Endodermal cell (in vitro differentiated cells): ENCODE measurements at places on chromosomes 4 and X.

GRCh38 chr4:75745161-75745560 lies 20.8 kb downstream of the USO1 start:
- DNase-seq = no peak

- DNase-seq = no peak
These were observed 195.7 kb upstream of the CASK start for GRCh38 chrX:42119076-42119475.

- no peak for DNase-seq
These were observed 21.5 kb downstream of the ARSJ start for GRCh38 chr4:113957956-113958355.

- no peak for DNase-seq
These were observed 57.3 kb downstream of the SLC7A11 start for GRCh38 chr4:138184886-138185285.

DNA sequence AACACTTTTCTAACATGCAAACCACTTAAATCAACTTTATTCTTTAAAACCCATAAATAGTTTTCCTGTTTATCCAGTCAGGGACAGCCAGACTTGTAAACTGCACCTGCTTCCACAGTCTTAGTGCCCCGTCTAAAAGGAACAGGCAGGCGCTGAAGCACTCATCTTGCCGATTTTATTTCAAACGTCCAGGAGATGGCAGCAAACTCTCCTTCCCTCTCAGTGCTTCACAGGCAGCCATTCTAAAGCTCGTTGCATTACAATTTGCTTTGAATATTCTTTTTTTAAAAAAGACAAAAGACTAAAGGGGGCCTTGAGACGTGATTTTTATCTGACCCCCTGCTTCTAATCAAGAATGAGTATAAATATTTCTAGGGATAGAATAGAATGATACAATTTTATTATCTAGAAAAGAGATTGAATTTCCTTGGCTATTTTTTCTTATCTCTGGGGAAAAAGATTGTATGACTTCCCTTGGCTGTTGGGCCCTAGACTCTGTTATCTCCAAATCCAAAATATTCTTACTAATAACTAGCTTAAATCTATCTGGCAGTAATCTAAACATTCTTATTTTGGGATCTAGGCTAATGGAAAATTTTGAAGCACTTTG lies 93.6 kb upstream of the MYOZ2 start:
- DNase-seq = peak; percentile 83

- no peak for DNase-seq
These were observed 162.5 kb downstream of the ATP10D start for GRCh38 chr4:47647544-47647943.

DNA sequence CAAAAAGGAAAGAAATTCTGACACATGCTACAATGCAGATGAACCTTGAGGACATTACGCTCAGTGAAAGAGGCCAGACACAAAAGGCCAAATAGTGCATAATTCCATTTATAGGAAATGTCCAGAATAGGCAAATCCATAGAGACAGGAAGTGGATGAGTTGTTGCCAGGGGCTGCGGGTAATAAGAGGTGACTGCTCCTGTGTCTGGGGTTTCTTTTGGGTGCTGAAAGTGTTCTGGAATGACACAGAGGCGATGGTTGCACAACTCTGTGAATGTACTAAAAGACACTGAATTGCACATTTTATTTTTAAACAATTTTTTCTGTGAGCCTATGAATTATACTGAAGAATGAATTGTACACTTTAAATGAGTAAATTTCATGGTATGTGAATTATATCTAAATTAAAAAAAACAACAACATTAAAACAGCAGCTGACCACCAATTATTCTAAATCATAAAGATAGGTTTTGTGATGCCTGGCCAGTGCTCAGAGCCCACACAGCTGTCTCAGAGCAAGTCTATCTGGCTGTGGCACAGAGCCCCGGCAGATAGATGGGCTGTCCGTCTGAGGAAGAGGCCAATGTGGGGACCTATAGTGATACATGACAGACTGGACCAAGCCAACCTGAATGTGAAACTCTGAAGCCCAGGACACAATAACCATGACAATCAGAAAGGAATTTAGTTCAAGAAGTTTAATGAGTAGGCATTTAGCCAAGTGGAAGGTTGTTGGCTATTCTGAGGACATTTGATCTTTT lies 23.5 kb upstream of the IRAK1 start:
- DNase-seq = no peak

- DNase-seq = no peak
These were observed 172.9 kb upstream of the GLRA2 start for GRCh38 chrX:14356401-14356800.

GRCh38 chrX:107857837-107858236 lies 32.2 kb downstream of the MID2 start:
- no peak for DNase-seq

- DNase-seq = peak; percentile 83
These were observed 729.3 kb upstream of the ACTRT1 start for GRCh38 chrX:128781506-128781905.

DNA sequence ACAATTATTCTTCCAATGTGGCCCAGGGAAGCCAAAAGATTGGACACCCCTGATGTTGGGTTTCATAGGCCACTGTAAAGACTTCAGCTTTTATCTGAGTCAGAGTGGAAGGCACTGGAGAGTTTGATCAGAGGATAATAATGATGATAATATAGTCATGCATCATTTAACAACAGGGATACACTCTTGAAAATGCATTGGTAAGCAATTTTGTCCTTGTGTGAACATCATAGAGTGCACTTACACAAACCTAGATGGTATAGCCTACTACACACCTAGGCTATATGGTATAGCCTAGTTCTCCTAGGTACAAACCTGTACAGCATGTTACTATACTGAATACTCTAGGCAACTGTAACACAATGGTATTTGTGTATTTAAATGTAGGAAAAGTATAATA lies 70.5 kb downstream of the COQ2 start:
- no peak for DNase-seq

- DNase-seq = no peak
These were observed 47.9 kb downstream of the FAM13A start for GRCh38 chr4:89009115-89009514.

GRCh38 chr4:54707406-54707805 lies 49.6 kb downstream of the KIT start:
- no peak for DNase-seq

- DNase-seq = no peak
These were observed 126.3 kb downstream of the AASDH start for GRCh38 chr4:56261027-56261426.

- DNase-seq = no peak
These were observed 72.8 kb downstream of the KIT start for GRCh38 chr4:54730581-54730980.

GRCh38 chrX:109928596-109929335 lies 74.1 kb upstream of the TMEM164 start:
- DNase-seq = no peak

DNA sequence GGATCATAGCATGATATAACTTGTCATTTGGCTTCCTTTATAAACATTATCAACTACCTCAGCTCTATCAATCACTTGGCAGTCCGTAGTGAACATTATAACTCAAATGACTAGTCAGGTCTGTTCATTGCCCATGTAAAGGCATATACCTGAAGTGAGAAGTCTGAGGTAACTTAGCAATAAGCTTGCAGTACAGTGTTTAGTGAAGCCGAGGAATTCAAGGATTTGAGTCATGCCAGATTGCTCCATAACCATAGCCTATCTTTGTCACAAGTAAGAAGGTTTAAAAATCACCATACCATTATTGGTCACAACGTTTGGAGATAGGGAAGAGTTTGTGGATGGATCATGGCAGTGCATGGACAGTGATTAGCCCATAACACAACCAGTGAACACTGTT lies 41.6 kb downstream of the AR start:
- no peak for DNase-seq

DNA sequence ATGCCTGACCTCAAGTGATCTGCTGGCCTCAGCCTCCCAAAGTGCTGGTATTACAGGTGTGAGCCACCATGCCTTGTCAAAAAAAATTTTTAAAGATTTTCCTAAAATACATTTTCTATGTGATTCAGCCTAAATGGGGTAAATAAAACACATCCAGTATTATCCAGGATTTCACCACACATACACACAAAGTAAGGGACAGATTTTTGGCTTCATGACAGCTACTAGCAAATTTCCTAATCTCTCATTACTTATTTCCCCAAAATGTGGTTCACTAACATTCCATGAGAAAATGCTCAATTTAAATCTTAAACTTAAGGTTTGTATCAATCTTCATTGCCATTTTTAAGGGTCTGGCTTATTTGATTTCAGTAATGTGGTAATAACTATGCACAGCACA lies 348.5 kb upstream of the INTU start:
- no peak for DNase-seq

- DNase-seq = no peak
These were observed 62.9 kb upstream of the NDST3 start for GRCh38 chr4:117971403-117971802.

GRCh38 chrX:8179656-8180055 lies 8.6 kb upstream of the VCX2 start:
- DNase-seq = no peak

- DNase-seq = peak; percentile 85
These were observed 162.8 kb downstream of the PPP1R2C start for GRCh38 chrX:42615161-42615563.

GRCh38 chr4:62644372-62644771 lies 1444.2 kb downstream of the ADGRL3 start:
- DNase-seq = peak; percentile 59

GRCh38 chr4:16140879-16141249 lies 57.0 kb upstream of the PROM1 start:
- DNase-seq = peak; percentile 13

DNA sequence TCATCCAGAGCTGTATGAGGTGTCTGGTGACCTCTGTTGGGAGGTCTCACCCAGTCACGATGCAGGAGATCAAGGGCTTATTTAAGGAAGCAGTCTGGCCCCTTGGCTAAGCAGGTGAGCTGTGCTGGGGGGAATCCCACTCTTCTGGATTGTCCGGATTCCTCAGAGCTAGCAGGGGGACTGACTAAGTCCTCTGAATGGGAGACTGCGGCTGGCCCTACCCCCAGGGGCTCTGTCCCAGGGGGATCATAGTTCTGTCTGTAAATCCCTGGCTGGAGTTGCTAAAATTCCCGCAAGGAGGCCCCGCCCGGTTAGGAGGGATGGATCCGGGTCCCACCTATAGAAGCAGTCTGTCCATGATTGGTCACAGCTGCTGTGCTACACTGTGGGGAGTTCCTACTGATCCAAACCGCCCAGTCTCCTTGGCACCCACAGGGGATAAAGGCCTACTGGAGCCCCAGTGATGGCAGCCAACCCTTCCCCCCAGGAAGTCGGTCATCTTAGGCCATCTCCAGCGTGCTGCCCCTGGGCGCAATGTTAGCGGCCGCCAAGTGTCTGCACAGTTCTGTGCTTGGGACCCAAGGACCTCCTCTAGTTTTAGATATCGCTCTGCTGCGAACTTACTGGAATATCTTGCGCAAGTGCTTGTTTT lies 118.2 kb upstream of the KLF8 start:
- peak; percentile 82 for DNase-seq

DNA sequence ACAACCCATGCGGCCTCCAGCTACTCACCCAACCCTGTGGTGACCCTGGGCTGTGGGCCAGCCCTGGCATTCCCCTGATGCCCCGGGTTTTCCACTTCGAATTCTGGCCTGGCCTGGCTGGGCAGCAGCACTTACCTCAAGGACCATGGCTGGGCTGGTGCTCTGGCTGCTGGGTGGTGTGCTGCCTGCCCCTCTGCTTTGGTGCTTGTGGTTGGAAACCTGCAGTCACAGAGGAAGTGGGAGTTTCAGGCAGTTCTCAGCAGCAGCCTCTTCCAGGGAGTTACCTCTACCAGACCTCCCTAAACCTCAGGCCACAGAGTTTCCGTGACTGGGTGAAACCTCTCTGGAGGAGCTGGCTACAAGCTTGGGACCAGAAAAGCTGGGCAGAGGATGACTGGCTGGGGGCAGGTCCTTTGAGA lies at the start of gene CXCR3:
CXCR3 (minus strand) TSS at position 209 of the 419 bp plus-strand sequence; CDS start at position 147, 62 bp downstream.
- DNase-seq = no peak

DNA sequence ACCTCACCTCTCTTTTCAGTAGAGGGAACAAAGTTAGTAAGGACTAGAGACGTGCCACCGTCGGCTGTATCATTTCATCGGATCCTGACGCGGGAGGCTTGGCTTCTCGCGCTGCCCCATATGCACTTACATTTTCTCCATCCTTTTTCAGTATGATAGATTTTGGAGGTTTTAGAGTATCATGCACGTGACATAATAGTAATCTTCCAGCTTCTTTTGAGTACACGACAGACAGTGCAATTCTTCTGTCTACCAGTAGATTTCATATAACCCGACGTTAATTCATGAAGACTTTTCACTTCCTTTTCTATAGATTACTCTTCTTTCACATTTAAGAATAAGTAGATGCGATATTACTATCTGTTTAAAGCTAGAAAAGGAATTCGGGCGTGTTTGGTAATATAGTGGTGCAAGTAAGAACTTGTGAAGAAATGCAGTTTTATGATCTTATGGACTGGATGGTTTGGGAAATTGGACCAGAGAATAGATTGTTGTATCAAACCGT lies 1.0 kb downstream of the CDS1 start:
- no peak for DNase-seq
